ENCODE measurements at places on chromosomes 7 and 10. TPM values are rescaled to one million over a fixed set of nuclear protein-coding genes. Genes with fewer than 3 reads are reported as not detected.

The WEE2 gene
- not detected for polyA plus RNA-seq

The HECW1 gene
- 0.05 TPM for polyA plus RNA-seq

The OPN4 gene
- not detected for polyA plus RNA-seq

The LRMDA gene
- polyA plus RNA-seq: 27.8 TPM

The FAM24B gene
- polyA plus RNA-seq: 3.3 TPM

The BTAF1 gene
- polyA plus RNA-seq: 11.1 TPM

The PRKG1 gene
- polyA plus RNA-seq: 2.1 TPM

The CCDC7 gene
- polyA plus RNA-seq: 1.8 TPM

The RAMP3 gene
- 76.8 TPM for polyA plus RNA-seq

The SEMA4G gene
- 2.5 TPM for polyA plus RNA-seq

The PLXDC2 gene
- polyA plus RNA-seq: 11.8 TPM

The VSTM4 gene
- 3.4 TPM for polyA plus RNA-seq

The INTS1 gene
- 45.8 TPM for polyA plus RNA-seq

The GDF2 gene
- polyA plus RNA-seq: not detected

The ANKRD30A gene
- polyA plus RNA-seq: not detected

The SLC39A12 gene
- 0.26 TPM for polyA plus RNA-seq

The CALML3 gene
- polyA plus RNA-seq: 0.04 TPM

The POLR2J gene
- 66.2 TPM for polyA plus RNA-seq

Measured in lung (tissue), 17 donors.